ENCODE measurements at places on chromosomes 1 and 21.

- DNase-seq: peak; percentile 60
Measured at GRCh38 chr1:27521861-27522431, 32.0 kb upstream of the WASF2 start.

GRCh38 chr1:3858231-3858981 lies 1.1 kb downstream of the DFFB start:
- no peak for DNase-seq

DNA sequence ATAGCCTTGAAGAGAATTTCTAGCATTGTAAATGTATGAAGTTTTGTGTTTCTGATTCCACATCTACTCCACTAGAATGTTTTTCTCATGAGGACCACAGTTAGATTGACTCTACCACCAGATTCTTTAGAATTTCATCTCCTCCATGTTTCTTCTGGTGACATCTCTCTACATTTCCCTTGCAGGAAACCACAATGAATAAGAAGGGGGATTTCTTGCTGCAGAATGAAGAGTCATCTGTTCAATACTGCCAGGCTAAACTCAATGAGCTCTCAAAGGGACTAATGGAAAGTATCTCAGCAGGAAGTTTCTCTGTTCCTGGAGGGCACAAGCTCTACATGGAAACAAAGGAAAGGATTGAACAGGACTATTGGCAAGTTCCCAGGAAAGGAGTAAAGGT lies 18.6 kb downstream of the GBP6 start:
- DNase-seq: no peak

DNA sequence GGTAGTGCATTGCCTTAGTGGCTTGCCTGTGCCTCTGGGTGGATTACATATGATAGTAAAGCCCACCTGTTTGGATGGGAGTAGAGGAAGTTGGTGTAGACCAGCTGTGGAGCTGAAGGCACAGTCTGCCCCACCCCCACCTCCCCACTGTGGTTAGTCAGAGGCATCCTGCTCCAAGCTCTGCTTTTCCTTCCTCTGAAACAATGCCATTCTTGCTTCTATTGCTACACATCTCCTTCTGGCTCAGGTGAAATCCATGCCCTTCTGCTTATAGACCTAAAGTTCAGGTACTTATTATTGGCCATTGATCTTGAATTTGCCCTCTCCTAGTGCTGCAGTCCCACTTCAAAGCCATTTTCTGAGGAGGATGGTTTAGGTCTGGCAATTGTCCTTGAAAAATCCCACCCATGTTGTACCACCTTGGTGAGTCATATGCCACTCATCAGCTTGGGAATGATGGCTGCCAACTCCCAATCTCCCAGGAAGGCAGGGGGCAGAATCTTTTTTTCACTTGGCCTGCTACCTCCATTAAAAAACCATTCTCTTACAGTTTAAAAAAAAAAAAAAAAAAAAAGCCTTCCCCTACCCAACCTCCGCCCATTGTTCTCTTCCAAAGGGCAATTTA lies 6.7 kb upstream of the TXLNA start:
- DNase-seq: no peak

- no peak for DNase-seq
Measured at GRCh38 chr1:184748740-184749139, 5.9 kb downstream of the EDEM3 start.

GRCh38 chr1:170097449-170097948 lies 23.0 kb upstream of the KIFAP3 start:
- DNase-seq: no peak

DNA sequence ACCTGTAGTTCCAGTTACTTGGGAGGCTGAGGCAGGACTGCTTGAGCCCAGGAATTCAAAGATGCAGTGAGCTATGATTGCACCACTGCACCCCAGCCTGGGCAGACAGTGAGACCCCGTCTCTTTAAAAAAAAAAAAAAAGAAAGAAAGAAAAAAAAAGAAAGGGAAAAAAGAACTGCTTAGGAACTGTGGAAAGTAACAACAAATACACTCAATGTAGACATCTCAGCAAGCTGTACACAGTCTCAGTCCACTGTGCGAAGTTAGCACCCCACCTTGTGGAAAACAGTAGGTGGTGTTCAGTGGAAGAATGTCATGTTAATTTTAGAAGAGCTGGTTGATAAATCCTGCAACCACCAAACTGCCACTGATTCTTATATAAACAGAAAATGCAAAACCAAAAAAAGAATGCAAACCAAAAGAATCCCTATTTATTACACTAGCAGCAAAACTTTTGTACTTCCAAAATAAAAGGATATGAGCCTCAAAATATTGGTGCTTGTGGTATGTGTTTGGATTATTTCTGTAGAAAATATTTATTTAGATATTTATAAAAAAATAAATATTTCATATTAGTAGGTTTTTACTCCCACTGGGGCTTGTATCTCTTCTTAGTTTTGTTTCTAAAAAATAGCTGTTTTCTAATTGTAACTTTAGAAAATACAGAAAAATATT lies 31.1 kb downstream of the ALG14 start:
- DNase-seq: peak; percentile 66

DNA sequence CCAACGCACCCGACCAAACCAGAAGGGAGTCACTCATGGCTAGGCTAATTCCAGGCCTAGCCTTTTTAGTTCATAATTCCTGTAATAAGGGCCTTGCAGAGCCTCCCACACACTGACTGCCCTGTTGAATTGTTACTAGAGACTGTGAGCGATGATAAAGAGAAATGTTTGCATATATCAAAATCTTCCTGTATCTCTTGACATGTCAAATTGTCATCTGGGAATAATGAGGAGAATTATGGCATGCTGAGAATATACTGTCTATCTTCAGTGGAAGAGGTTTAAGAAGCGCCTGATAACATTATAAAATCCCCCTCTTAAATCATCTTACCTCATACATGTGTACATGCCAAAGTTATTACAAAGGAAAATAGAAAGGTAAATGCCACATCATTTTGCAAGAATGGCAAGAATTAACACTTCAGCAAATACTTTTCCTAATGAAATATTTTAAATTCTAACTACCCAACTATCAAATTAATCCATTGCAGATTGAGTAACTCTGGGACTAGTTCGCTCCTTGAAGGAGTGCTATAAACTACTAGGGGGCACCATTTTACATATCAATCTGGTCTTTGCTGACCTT lies 144.1 kb downstream of the CENPF start:
- DNase-seq: no peak

DNA sequence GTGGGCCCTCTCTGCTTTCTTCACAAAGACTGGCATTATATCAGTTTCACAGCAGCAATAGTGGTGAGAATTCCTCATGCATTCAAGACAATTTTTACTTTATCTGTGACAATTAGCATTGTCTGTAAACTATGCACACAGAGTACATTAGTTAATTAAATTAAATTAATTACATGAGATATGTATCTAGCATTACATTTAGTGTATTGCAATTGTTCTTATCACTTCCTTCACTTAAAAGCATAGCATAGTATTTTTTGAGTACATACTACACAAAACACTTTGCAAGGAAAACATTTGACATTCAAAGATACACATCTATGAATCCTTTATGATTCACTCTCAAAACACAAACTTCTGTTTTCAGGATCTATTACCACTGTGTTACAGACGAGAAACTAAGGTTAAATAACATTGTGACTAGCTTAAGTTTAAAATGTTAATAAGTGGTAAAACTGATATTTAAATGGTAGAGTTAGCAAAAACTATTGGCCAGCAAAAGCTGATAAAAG lies 1542.6 kb downstream of the PLA2G4A start:
- DNase-seq: no peak

DNA sequence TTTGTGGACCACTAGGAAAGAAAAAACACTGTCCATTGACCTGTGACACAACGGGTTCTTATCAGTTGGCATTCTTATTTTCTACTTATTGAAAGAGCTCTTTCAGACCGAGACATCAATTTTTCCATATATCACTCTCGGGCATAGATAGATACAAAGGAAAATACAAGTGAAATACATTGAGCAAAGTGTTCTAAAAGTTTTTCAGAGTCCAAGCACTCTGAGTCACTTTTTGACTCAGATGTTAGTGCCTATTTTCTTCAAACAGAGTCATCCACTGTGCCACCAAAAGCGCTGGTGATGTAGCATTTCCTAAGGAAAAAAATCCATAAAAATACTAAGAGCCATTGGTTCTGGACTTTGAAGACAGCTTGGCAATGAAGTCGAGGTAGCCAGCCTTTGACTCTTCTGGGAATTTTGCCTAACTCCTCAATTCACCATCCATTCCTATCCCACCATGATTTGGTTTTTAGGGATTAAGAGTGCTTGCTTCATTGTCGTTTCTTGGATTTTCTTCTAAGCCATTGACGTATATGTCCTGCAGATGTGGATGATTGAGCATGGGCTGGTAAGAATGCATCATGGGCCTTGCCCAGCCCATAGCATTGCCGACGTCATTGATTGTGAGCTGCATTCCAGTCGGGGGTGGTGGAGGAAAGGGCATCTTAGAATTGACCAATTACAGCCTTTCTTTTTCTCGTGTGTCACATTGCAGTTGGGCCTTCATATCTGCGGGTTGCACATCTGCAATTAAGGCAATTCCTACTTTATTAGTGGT lies 10.6 kb downstream of the GALNT2 start:
- no peak for DNase-seq

DNA sequence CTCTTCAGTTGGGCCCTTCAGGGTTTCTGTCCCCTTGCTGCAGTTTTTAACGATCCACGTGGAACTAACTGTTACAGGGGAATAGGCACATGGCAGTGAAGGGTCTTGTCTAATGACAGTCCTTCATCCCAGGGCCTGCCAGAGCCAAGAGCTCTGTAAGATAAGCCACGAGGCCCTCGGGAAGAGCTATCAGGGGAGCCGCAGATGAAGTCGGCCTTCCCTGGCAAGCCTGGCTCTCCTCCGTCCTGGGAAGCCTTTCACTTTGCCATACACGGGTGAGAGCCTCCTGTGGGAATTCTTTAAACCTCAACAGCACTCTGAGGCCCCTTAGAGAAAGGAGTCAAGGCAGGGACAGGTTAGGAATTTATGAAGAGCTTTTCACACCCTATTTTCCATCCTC lies 29.0 kb downstream of the ACP6 start:
- no peak for DNase-seq

DNA sequence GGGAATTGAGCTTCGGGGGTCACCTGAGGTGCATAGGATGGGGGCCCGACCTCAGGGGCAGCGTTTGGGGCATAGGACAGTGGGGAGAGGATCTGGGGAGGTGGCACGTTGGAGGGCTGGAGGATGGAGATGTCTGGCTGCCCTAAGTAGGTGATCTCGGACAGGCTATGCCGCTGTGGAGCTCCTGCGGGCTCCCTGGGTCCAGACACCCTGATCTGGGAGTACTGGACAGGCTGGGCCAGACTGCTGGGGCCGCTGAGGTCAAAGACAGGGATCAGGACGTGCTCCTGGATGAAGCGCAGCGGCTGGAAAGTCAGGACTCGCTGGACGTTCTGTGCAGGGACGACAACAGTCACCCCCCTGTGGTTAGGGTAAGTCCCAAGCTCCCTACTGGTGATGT lies 9.5 kb upstream of the MYOM3 start:
- DNase-seq: no peak

DNA sequence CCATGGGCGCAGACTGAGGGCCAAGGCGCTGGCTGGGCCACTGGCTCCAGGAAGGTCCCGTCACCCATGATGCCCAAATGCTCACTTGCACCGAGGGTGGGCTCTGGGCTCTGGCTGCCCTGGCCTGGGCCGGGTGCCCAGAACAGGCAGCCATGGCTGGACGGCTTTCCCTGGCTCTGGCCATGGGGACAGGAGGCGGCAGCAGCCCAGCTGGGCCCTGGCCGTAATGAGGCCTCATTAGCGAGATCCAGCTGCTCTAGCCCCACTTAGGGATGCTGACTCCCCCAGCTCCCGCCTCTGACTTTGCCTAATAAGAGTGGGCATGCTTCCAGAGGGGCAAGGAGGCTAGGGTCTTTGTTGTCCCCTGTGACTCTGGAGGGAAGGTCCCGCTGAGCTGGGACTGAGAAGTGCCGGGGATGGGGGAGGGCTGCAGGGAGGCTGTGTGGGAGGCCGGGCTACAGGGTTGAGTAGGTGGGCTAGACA lies 11.8 kb downstream of the SLC6A9 start:
- DNase-seq: peak; percentile 57

DNA sequence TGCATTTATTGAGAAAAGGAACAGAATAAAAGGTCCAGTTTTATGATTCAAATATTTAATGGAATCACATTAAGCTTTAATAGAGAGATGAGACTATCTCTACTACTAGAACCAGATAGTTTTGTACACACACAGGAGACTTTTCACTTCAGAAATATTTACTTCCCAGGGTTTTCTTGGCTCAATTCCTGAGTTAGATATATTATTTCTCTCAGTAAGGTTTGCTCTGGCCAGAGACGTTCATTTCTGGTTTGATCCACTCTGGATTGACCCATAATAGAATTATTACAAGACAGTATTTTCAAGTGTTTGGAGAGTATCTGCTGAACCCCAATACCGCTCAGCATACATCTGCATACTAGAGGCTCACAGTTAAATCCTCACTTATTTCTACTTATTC lies 1.3 kb upstream of the RCOR3 start:
- no peak for DNase-seq

DNA sequence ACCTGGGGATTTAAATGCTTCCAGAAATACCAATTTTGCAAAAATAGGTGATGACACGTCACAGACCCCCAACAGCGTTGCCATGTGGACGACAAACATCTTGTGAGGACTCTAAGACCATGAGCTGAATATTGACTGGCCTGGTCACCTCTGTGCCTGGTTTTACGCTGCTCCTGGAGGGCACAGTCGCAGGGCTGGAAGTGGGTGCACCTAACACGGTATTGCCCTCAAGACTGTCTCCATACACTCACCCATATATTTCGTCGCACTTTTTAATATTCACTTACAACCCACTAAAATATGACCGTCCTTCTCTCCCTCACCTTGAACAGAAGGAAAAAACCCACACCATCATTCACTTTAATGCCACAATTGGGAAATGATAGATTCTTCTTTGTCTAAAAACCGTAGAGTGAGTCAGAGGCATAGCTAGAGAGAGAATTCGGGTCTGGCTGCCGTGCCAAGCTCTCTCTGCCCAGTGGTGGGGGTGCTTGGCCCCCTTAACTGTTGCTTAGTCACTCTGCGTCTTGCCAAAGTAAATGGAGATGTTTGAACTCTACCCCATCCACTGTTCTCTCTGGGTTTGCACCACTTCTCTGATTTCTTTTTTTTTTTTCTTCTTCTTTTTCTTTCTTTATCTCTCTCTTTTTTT lies 40.8 kb upstream of the UTS2 start:
- peak; percentile 70 for DNase-seq

Data from NCI-H446 treated with DMSO at 0.1 percent for 48 hours (cell line).